ENCODE measurements at places on chromosomes 16 and 17. TPM values are rescaled to one million over a fixed set of nuclear protein-coding genes. Genes with fewer than 3 reads are reported as not detected.

GRCh38 chr17:5220074-5220473, 14.6 kb downstream of the SCIMP start:
- no peak for DNase-seq

Gene USP6
- not detected for total RNA-seq

DNA sequence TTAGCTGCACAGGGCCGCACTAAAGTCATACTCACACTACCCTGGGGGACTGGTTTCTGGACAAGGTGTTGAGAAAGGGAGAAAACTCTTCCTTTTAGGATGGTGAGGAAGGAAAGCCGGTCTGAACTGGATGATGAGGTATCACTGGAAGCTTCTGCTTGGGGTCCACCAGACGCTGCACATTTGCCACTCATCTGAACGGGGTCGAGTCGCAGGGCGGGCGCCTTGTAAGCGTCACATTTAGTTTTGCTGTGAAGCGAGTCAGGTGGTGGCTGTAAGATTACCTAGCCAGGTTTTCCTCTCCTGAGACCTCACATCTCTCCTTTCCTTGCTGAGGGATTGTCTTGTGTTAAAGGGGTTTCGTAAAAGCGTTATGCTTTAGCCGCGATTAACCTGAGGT, 2.3 kb downstream of the JPT2 start:
- DNase-seq: no peak

- DNase-seq: no peak
These were observed 1.6 kb downstream of the ATP6V0C start for GRCh38 chr16:2515180-2515851.

DNA sequence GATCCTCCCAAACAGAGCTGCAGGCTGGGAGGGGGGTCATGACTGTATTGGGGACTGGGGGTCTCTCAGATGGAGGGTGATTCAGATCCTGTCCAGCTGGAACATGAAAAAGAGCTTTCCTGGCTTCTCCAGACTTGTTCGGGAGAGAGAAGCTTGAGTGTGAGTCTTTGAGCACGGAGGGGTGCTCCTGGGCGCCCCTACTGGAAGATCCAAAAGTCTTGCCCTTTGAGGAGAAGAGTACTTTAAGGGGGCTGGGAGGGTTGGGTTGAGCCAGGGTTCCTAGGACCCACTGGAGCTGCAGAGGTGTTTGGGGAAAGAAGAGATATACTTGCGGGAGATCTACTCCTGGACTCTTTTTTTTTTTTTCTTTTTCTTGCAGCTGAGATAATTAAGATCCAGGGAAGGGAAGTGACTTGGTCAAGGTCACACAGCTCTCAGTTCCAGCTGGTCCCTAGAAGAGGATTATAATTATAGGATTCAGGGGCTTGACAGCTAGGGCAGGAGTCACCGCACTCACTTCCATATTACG, 8.4 kb downstream of the RARA start:
- DNase-seq: peak; percentile 73
